Activated CD4-positive, alpha-beta T cell treated with anti-CD3 and anti-CD28 coated beads, Interleukin-2, amount 10 ng/mL, durations not matched to agents 7 days and 5 days (primary cell): ENCODE measurements at places on chromosomes 7 and 10. TPM values are rescaled to one million over a fixed set of nuclear protein-coding genes. Genes with fewer than 3 reads are reported as not detected.

Gene EEPD1
- total RNA-seq, result 11.9 TPM

Gene RNF148
- total RNA-seq, result not detected

DNA sequence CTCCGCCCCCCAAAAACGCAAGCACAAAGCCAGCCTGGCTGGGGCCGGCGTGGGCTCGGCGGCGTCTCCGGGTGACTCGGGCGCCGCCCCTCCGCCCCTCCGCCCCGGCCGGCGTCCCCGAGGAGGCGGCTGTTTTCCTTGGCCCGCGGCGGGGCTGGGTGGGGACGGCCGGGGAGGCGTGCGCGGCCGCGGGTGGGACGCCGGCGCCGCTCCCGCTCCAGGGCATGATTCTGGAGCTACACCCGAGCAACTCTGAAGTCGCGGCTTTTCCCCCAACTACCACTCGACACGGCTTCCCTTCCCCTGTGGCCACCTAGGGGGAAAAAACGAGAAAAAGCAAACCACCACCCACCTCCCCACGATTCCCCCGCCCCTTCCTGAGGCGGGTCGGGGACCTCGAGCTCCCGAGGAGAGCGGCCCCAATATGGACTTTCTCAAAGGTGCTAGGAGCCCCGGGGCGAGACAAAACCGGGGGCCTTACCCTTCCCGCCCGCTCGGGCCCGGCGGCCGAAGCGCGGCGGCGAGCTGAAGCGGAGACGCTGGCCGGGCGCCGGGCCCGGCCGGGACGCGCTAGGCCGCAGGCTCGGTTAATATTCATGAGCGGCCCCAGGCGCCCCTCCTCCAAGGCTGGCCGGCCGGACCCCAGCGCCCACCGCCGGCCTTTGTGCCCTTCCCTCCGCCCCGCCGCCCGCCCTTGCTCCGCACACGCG, 856 bp downstream of the ARHGAP21 start:
- peak; percentile 64 for DNase-seq

Gene AGMO
- total RNA-seq, result not detected

DNA sequence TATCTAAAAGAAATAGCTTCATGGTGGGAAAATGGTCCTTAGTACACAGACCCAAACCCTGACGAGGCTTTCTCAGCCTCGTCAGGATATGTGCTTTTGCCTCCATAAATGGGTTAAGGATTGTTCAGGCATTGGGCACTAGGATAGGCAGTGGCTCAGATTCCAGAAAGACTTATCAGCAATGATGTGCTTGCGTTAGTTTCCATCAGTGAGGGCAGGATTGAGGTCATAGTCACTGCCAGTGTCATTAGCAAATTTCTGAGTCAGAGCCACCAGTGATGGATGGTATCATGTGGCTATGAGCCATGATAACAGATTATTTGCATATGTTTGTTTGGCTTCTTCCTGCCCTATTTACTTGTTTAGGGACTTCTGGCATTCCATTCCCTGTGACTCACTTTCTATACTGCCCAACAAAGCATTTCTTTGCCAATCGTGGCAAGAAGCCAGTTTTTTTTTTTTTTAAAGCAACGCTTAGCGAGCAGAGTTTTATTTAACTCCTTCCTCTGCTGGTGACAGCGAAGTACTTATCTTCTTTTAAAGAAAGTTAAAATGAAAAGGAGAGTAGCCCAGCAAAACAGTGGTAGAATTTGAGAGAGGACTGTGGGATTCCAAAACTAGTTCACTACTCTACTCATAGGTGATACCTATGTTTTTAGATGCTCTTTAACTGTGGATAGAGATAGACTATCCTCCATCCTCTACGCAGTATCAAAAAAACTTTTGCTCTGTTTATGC, 44.4 kb downstream of the MYPN start:
- no peak for DNase-seq

GRCh38 chr10:74289951-74290350, 138.9 kb downstream of the ADK start:
- no peak for DNase-seq

Gene ZNF804B
- total RNA-seq, result not detected
